Stimulated activated CD8-positive, alpha-beta memory T cell treated with anti-CD3 and anti-CD28 coated beads, Interleukin-7, amount 100 ng/mL, for 24 hours (primary cell): ENCODE measurements at places on chromosomes 5 and 9.

DNA sequence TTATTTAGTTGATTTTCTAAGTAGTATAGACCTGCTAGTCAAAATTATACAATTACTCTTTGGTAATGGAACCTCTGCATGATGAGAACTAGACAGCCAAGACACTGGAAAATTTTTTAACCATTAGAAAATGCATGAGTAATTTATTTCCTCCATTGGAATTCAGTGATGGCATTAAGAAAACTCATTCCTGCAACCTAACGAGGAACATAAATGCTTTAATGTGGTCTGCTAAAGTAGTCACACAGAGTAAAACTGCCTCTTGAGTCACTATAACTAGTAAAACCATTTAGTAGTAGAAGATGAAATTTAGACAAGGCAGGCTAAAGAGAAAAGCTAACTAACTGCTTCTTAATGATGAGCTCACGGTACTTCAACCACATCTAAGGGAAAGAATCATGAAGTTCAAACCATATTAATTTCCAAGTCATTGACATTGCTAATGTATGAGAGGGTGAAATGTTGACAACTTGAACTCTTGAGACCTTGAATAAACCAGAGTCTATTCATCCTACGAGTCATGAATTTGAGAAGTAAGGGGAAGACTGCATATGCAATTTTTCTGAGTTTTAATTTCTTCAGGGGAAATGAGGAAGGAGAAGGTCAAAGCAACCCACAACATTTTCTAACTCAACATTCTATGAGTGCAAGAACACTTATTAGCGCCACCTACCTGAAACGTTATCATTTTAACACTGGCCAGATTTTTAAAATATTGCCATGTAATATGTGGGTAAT is 74.4 kb downstream of the GLIS3 start:
- DNase-seq, result no peak

DNA sequence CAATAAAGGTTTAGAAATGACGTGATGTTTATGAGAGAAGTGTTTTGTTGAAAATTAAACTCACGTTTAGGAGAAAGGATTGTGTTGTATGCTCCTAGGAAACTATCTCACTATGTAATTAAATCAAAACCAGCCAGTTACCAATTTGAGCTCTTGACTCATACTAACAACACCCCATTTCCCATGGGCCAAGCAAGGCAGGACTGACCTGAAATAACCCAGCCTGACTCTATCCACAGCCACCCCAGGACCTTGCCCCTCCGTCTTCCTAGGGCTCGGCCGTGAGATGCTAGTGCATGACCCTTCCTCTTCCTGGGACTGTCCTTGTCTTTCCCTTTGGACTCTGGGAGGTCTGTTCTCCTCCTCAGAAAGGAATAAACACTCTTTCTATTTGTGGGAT is 16.4 kb downstream of the TLR4 start:
- DNase-seq, result no peak

DNA sequence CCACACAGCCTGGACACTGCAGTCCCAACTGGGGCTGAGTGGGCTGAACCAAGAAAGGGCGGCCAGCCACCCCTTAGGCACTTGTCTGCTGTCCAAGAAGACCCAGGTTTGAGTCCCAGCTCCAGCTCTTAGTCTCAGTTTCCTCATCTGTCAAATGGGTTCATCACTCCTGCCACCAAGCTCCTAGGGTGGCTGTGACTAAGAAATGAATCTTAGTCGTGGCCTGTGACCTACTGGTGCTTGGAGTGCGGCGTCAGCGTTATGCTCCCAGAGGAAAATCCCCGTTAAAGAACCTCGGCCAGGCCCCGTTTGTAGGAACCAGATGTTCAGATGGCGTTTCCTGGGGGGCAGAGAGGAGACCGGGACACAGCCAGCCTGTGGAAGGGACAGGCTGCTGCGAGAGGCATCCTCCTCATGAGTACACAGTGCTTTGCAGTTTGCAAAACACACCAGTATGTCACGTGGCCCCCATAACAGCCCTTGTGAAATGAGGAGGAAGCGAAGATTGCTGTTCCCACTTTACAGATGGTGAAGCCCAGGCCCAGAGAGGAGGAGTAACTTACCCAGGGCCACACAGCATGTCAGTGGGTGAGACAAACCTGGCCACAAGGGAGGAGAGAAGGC is 3.3 kb downstream of the FIBCD1 start:
- no peak for DNase-seq

DNA sequence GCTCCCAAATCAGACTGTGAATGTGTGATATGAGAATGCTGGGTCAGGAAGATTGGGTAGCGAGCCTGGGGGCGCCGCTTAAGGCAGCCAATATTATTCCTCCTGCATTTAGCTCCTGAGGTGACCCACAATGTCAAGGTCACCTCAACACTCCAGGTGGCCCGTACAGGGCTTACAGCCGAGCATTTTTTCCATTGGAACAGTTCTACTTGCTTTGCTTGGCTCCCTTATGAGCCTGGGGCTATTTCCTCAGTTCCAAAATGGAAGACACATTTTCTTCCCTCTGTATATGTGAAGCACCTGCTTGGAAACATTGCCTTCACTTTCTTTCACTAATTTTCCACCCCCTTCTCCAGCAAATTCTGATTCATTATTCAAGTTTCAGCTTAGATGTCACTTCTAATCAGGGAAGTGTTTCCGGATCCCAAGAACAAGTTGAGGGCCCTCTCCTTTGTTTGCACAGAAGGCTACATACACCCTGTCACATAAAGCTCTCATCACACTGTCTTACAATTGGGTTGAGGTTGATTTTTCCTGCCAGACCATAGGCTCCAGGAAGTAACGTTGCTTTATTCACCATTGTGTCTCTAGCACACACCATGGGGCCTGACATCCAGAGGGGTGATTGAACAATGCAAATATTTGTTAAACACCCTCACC is 330.2 kb downstream of the PIK3R1 start:
- DNase-seq, result no peak

- DNase-seq, result no peak
These were observed 52.3 kb downstream of the NLN start for GRCh38 chr5:65774346-65774745.

DNA sequence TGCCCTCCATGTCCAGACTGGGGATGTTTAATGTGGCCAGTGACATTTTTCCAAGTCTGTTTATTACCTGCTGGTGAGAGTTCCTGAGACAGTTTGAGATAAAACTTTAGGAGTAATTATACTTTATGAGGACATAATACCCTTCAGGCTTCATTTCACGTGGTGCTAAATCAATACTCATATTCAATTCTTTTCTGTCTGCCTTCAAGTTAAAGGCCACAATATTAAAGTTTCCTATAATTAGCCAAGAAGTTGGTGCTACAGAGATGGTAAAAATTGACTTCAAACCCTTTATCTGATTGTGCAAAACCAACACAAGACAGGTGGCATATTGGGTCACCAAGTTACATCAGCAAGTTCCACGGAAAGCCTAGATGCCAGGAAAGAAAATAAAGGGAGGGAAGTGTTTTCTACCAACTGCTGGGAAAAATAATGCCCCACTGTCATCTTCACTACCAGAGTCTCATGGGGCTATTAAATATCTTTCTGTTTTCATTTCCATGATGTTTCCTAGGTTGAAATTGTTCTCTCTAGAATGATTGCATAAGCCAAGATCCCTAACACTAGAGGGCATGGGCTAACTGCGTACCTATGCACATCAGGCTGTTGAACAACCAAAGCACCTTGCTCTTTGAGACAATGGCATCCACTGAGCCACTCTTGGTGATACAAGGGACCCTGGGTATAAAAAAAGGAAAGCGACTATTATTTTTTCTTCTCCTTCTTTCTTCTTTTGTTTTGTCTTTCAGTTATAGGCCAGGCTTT is 68.7 kb downstream of the INSYN2B start:
- no peak for DNase-seq

DNA sequence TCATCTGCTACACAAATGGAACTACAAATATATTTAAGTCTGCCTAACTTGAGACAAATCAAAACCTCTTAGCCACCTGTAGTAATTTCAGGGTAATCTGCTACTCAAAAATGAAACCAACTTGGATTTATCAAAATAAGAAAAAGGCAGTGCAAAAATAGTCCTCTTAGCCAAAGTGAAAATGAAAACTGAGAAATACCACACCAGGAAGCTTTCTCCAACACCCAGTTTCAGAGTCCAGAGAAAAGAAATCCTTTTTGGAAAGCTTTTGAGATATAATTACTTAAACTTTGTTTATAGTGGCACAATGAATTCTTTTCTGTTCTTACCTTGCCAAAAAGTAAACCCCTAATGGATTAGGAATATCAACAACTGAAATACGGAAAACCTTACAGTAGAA is 990.4 kb downstream of the EFNA5 start:
- DNase-seq, result no peak

DNA sequence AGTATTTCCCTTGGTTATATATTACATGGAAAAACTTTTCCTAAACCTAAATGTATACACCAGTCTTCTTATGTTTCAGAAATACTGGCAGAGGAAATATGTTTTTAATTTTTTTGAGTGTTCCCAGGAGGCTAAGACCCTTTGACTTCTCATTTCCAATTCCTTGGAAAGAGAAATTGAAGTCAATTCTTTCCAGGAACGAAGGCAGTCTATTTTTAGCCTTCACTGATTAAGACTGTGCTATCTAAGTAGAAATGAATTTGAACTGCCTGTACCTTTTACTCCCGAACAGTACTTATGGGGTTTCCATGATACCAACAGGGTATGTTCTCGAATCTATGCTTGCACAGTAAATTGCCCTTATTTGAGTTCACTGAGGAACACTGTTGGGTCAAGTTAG is 340.3 kb upstream of the CD180 start:
- no peak for DNase-seq

GRCh38 chr9:6782345-6782744 is 24.6 kb downstream of the KDM4C start:
- no peak for DNase-seq

DNA sequence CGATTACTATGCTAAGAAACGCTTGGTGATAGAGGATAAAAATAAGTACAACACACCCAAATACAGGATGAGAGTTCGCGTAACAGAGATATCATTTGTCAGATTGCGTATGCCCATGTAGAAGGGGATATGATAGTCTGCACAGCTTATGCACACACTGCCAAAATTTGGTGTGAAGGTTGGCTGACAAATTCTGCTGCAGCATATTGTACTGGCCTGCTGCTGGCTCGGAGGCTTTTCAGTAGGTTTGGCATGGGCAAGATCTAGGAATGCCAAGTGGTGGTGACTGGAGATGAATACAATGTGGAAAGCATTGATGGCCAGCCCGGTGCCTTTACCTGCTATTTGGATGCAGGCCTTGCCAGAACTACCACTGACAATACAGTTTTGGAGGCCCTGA is 208.4 kb downstream of the PDZD2 start:
- DNase-seq, result no peak

DNA sequence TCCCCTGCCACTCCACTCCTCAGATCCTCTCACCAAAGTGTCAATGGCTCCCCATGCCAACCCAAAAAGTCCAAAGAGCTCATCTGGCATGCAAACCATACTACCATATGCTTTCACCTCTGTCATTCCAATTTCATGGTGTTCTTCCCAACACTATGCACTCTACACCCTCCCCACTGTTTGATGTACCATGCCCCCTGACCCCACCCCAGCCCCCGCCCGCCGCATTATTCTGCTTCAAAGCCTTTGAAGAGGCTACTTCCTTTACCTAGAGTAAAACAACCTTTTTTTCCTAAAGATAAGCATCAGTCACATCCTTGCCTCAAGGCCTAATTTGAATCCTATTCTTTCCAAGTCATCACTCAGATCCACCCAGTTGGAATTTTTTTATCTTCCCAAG is 226.3 kb downstream of the DEPDC1B start:
- DNase-seq, result no peak

- no peak for DNase-seq
These were observed 268.2 kb upstream of the RFX3 start for GRCh38 chr9:3793971-3794383.

- DNase-seq, result no peak
These were observed 76.0 kb downstream of the ANKRD33B start for GRCh38 chr5:10639846-10640368.
